NCI-H2081 (cell line): ENCODE measurements at places on chromosomes 6 and 20.

GRCh38 chr6:65719101-65719500 lies 12.1 kb upstream of the EYS start:
- no peak for DNase-seq

- DNase-seq: no peak
Observed at GRCh38 chr20:37298190-37298939, 8.9 kb downstream of the MANBAL start.

GRCh38 chr20:32645134-32645533 lies 28.6 kb downstream of the C20orf203 start:
- no peak for DNase-seq

DNA sequence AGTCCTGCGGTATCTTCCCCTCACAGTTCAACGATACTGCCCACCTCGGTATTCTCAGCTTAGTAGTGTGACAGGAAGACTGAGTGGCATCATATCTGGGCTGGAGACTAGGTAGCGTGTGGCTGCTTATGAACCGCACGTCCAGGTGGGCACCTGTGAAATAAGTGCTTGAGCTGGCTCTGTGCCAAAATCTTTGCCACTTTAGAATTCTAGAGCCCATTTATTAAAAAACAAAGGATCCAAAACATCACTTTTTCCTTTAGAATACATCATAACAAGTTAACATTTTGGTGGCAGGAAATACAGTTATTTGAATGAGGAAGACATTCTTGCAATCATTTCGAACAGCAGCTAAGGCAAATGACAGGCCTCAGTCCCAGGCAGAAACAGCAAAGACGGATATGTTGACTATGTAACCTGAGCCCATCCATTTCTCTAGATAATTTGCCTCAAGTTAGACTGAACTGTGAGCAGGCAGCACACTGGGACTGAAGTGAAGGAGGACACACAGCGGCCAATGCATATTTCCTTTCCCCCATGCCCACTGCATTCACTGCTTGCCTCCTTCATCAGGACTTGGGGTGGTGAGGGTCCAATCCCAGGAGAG lies 136.6 kb downstream of the GMDS start:
- DNase-seq: peak; percentile 68

- DNase-seq: no peak
Observed at GRCh38 chr6:168499045-168499650, 58.2 kb downstream of the SMOC2 start.

GRCh38 chr6:131765804-131766135 lies 42.0 kb upstream of the ENPP1 start:
- DNase-seq: no peak

GRCh38 chr6:79671600-79672266 lies 40.6 kb downstream of the SH3BGRL2 start:
- DNase-seq: peak; percentile 76

DNA sequence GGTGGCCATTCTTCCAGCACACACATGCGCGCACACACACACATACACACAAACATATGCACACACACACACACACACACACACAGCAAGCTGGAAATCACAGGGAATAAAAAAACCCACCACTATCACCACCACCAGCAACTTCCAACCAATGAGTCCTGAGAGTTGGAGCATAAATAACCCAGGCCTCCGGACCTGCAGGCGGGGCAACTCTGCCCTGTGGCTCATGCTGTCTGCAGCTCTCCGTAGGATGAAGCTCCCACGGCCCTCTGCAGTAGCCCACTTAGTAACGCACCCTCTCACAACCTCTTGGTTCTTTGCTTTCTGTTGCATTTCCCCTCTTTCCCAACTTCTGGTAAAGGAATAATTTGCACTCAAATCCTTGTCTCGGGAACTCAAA lies 275.2 kb downstream of the PREX1 start:
- no peak for DNase-seq

DNA sequence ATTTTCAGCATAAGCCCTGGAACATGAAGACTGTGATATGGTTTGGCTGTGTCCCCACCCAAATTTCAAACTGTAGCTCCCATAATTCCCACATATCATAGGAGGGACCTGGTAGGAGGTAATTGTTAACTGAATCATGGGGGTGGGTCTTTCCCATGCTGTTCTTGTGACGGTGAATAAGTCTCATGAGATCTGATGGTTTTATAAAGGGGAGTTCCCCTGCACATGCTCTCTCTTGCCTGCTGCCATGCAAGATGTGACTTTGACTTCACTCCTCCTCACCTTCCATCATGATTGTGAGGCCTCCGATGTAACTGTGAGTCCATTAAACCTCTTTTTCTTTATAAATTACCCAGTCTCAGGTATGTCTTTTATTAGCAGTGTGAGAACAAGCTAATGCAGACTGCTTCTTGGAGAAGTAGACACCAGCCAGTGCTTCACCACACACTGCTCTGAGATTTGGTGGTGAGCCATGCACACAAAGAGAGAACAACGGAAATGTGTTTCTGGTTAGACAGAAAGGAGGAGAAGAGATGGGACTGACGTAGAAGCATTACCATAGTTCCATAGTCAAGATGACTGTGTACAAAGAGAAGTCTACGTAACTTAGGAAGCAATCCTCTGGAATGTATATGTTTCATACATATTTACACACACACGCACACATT lies 97.8 kb downstream of the BACH2 start:
- no peak for DNase-seq

- DNase-seq: no peak
Observed at GRCh38 chr20:53692465-53693067, 98.9 kb upstream of the ZNF217 start.

DNA sequence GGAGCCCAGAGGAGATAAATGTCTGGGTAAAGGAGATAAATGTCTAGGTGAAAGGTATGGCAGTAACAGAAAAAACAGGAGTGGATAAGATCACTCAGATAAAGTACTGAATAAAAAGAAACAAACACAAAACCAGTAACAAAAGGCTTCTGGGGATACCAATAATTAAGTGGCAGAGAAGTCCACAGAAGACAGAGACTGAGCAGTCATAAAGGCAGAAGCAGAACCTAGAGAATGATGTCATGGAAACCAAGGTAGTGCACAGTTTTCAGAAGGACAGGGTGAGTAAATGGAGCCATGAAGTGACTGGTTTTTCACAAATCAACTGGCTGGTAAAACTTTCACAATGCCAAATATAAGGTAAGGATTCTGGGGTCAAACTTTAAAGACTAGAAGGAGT lies 80.9 kb upstream of the PLN start:
- no peak for DNase-seq

GRCh38 chr6:30102970-30103871 lies 9.7 kb downstream of the TRIM31 start:
- peak; percentile 90 for DNase-seq

DNA sequence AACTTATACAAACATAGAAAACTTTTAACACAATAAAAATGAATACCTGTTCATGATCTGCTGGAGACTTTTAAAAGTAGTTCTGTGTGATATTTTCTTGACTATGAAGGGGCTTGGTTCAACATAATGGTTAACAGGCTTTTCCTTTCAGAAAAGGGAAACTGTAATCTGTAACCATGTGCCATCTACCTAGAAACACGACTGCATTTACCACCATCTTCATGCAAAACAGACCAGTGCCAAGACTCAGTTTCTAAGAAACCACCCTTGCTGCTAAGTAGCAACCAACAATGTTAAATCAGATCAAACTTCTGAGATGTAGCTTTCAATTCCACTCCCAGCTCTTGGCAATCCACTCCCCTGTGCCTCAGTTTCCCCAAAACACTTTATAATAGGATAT lies 15.7 kb downstream of the STAU1 start:
- DNase-seq: no peak

DNA sequence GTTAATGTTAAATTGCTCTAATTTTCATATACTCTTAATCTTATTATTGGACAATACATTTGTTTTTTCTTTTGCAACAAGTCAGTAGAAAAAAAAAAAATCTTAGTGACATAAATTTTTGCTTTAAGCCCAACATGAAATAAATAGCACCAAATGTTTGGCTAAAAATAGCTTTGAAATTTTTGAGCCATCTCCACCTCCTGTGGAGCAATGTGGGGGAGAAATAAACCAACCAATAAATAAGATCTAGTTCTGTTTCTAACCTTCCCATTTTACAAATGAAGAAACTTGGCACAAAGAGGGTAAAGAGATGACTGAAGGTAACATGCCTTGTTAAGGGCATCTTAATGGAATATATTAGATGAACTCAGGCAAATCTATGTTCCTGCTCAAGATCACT lies 91.4 kb downstream of the PRKN start:
- no peak for DNase-seq

DNA sequence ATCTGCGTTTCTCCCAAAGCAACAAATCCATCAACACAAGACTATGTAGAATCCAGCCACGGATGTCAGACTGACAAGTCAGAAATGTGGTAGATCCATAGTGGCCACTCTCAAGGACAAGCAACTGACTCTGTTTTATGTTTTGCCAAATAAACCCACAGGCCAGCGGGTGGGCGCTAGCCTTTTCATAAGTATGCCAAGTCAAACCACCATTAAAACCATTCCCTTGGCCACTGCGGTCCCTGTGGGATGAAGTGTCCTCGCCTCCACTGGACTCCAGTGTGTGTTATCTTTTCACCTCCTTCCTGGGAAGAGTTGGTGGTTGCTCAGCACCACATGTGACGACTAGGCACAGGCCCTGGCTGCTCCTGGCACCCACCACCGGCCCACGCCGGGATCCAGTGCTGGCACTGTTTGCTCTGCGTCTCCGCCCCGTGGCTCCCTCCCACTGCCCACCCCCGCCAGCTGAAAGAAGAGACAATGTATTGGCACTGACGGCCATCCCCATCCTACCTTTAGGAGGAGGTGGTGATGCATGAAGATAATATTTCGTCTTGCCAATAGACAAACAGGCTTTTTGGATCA lies 103.4 kb downstream of the FOXC1 start:
- DNase-seq: no peak

DNA sequence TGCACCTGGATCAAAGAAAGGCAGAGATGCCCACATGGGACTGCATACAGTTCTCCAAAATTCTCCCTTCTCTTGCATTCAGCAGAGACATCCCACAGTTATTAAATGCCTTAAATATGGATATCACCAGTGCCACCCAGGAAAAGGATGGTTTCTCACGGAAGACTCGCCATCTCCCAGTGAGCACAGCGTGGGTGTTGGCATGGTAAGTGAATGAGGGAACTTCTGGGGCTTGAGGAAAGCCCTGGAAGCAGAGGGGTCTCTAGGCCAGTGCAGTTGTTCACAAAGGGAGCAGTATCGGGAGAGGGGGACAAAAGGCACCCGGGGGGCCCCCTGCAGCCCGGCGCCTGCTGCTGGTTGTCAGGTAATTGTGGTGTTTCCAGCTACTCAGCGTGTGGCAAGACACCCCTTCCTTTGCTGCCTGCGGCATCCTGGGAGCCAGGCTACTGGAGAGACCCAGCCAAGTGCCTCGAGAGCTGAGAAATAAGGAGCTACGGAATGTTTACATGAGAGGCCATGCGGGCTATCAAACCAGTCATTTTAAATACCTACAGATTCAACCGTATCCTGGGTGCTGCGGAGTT lies 125.4 kb downstream of the PXDC1 start:
- no peak for DNase-seq

DNA sequence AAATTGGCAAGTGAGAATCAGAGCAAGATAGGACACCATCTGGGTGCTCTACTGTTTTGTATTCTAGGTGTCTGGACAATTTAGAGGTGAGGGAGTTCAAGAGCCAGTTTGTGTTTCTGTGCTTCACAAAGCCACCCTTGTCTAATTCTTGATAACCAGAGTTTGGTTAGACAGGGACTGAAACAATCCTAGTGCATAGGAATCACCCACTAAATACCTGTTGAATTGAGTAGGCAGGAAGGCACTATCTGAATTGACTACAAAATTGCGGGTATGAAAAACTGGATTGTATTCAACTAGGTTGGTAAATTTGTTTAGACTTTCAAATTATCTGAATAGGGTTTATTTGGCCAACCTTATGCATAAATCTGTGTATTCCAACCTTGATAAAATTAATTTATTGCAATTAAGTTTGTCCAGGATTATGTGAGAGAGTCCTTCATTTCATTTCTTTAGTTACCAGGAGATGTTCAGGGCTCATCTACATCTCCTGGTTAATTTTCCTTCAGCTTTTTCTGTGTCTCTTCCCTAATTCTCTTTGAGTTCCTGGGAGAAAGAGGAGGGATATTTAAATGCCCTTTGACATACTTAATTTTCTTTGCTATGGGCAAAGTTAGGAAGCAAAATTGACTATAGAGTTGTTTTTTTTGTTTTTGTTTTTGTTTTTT lies 1.7 kb downstream of the TPX2 start:
- DNase-seq: no peak

DNA sequence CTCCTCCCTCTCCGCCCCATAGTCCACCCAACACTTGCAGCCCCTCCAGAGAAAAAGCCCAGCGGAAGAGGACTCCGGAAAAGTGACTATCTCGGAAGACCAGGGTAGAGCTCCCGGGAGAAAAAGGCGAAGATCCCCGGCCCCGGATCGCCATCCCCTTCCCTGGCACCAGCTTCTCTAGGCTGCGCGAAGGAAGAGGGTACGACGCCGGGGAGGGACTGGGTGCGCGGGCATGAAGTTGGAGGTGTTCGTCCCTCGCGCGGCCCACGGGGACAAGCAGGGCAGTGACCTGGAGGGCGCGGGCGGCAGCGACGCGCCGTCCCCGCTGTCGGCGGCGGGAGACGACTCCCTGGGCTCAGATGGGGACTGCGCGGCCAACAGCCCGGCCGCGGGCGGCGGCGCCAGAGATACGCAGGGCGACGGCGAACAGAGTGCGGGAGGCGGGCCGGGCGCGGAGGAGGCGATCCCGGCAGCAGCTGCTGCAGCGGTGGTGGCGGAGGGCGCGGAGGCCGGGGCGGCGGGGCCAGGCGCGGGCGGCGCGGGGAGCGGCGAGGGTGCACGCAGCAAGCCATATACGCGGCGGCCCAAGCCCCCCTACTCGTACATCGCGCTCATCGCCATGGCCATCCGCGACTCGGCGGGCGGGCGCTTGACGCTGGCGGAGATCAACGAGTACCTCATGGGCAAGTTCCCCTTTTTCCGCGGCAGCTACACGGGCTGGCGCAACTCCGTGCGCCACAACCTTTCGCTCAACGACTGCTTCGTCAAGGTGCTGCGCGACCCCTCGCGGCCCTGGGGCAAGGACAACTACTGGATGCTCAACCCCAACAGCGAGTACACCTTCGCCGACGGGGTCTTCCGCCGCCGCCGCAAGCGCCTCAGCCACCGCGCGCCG lies 822 bp downstream of the FOXQ1 start:
- no peak for DNase-seq

GRCh38 chr20:3031524-3032147 lies 11.8 kb upstream of the GNRH2 start:
- no peak for DNase-seq
